ENCODE measurements at places on chromosomes 2 and 18.

DNA sequence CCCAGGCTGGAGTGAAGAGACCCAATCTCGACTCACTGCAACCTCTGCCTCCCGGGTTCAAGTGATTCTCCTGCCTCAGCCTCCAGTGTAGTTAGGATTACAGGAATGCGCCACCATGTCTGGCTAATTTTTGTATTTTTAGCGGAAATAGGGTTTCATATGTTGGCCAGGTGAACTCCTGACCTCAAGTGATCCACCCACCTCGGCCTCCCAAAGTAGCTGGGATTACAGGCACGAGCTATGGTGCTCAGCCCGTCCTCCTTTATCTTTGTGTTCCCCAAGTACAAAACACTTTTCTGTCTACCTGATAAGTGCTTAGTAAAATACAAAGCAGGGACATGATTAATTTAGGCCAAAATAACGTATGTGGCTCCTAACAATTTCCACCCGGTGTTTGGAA is 91.2 kb upstream of the STK17B start:
- DNase-seq: no peak

DNA sequence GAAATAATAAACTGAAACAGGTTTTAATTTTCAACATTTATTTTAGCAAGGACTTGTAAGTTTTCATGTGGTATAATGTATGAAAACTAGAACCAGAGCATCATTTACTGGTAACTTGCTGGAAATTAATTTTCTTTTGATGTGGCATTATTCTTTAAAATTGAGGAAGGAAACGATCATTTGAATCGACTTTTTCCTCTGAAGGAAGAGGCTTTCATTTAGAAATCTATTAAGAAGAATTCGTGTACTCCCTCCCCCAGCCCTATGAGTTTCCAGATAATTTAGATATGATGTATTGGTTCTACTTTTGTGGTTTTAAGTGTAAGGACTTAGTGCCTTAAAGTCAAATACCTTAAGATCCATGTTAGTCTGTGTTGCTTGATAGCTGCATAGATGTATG is 2.5 kb downstream of the BABAM2 start:
- peak; percentile 47 for DNase-seq

DNA sequence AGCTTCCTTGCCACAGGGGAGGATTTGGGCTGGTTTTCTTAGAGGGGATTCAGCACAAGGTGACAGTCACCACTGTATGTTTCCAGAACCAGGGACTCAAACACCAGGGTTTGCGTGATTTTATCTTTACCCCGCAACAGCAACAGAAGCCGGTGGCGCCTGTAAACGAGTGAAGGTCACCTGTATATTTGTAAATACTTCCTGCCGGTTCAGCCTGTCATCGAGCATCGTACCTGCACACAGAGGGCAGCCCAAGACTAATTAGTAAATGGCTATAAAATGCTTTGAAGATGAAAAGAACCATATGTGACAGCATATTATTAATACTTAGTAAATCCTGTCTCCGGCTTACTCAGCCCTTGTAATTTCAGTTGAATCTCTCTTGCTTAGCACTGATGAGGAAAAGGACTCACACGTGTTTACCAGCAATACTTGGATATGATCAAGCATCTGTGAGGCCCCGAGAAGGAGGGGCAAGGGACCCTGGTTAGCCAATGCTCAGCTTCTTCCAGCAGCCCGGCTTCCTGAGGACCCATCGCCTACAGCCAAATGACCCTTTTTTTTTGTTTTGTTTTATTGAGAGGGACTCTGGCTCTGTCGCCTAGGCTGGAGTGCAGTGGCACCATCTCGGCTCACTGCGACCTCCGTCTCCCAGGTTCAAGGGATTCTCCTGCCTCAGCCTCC is 51.3 kb upstream of the FOSL2 start:
- no peak for DNase-seq

DNA sequence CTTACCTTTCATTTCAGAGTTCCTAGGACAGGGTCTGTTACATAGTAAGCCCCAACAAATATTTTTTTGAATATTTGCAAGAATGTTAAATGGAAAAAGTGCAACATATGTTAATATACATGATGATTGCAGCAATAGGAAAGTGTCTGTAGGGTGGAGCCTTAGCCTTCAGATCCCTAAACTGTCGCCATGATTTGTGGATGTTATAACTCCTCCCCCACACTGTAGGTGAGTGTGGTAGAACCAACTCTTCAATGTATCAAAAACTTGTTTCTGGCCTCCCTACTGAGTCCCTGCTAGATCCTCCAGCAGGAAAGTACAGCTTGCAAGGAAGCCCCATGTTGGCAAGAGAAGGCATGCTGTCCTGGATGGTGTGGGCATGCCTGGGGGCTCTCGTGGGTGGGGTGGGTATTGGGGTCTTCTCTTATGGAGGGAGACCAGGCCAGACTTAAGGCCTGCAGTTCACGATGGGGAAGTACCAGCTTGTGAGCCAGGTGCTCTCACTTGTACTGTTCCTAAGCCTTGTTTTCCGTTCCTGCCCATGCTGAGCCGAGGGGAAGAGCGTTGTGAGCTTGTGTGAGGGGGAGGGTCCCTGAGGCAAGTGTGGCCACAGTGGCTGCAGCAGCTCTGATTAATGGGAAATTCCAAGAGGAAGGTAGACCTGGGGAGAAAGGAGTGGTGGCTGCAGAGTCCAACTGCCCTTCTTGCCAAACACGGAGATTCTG is 11.4 kb downstream of the FHOD3 start:
- DNase-seq: no peak

DNA sequence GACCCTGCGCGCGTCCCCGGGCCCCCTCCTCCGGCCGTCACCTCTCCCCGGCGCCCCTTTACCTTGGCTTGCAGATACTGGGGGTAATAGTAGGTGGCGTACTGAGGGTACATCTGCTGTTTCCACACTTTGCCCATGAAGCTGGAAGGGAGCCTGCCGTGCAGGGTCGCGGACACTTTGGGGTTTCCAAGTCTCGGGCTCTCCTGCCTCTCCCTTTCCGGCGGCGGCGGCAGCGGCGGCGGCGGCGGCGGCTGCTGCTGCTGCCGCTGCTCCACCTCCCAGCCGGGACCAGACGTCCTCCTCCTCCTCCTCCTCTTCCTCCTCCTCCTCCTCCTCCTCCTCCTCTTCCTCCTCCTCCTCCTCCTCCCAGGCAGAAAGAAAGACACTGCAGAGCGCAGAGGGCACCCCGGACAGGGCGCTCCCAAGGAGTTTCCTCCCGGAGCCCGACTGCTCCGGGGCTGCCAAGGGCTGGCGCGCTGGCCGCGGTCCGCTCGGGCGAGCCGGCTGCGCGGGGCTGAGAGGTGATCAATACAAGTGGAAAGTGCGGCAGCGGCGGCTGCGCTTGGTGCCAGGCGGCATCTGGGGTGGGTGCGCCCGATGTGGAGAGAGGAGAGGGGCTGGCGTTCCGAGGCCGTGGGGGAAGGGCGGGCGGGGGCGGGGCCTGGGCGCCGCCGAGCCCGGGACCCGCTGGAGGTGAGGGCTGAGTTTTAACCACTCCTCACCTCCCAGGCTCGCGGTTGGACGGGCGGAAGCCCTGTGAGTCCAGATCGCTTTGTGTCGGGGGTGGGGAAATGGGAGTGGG is at the start of gene RBMS1:
Gene RBMS1, minus strand, starts transcription at position 581 of the 802 bp plus-strand sequence. Its CDS starts 444 bp downstream, at position 137.
- DNase-seq: peak; percentile 40

GRCh38 chr18:39685303-39685902 is 2119.8 kb upstream of the CELF4 start:
- DNase-seq: no peak
